Activated CD4-positive, alpha-beta T cell treated with anti-CD3 and anti-CD28 coated beads for 4 hours (primary cell): ENCODE measurements at places on chromosomes 3 and 15.

DNA sequence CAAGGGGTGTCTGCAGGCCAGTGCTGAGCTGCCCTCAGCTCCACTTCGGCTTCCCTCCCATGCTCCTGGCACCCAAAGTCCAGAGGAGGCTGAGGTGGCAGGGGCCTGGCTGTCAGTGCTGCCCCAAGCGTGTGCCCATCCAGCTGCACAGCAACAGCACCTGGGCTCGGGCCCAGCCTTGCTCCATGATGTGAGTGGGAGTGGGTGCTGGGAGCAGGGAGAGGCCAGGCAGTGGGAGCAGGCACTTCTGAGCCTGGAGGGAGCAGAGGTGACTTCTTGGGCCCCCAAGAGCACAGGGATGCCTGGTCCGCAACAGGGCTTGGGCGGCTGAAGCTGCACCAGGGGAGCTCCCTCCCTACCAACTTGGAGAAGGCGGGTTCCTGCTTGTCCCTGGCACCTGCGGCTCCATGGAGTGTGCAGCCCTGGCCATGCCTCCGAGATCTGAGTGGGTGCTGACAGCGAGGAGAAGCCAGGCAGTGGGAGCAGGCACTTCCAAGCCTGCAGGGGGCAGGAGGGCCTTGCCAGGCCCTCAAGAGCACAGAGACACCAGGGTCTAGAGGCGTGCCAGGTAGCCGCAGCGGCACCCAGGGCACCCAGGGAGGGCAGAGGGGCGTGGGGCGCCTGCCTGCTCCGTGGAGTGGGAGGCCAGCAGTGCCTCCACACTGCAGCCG lies 366.7 kb upstream of the SGO1 start:
- no peak for DNase-seq

- DNase-seq = no peak
Observed at GRCh38 chr15:69820819-69821218, 276.9 kb downstream of the TLE3 start.

DNA sequence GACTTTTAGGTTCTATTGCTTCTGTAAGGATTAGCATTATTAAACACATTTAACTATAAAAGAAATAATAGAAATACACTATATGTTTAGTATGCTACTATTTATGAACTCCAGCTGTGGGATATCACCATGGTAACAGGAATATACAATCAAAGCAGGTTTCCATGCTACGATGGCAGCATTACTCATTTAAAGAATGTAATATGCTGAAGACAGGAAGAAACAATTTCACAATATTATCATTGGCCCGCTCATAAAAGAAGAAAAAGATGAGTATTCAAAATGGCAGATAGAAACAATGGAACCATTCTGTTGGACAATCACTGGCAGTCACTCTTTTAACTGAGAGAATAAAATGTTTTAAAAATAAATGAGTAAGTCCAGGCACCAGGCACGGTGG lies 153.4 kb downstream of the CBLB start:
- no peak for DNase-seq

DNA sequence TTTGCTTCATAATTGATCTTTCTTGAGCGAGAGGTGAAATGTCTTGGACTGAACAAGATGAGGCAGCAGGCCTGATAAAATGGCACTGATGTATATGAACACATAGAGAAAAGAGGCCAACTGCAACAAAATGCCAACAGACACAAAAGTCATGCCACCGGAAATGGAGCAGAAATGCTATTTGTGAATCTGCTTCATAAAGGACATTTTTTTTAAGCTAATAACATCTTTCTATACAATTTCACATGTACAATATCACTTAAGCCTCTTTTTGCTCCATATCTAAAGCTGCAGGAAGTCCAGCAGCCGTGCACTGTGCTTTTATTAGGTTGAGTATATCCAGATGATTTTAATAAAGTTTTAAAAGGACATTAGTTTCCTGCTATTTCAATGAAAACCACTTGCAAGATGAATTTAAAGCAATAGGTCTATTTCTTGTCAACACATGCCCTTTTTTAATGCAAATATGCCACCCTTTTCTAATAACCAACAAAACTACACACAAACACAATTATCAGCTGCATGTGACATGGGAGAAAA lies 169.2 kb upstream of the ADAMTS9 start:
- no peak for DNase-seq

DNA sequence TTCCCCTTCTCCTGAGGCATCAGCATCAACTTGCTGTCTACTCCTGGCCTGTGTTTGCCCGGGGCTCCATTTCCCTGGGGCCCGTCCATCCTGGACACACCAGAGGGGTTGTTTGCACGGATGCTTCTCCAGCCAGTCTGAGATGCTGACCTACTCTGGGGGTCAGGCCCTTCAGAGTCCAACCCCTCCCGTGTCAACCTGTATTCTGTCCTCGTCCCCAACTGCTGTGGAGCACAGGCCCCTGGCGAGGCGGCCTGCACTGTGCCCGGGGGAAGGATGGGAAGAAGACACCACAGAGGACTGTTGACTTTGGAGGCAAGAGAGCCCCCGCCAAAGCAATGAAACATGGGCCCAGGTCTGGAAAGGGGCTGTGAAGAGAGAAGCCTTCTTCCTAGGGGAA lies 25.8 kb downstream of the ALS2CL start:
- no peak for DNase-seq

DNA sequence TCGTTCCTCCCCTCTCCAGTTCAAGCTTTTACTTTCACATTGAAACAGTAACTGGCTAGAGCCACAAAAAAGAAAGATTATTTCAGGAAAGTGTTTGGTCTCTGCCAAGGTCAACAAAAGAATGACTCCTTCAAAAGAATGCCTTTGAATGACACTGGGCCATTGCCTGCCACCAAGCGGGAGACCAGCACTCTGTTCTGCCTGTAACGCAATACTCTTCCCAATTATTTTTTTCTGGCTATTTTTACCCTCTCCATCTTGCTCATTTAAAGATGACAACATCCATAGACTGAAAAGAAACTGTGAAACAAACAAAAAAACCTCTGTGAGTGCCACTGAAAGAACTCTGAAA lies 37.3 kb downstream of the EHHADH start:
- DNase-seq = no peak

- no peak for DNase-seq
Observed at GRCh38 chr15:97991972-97992541, 31.6 kb downstream of the ARRDC4 start.

GRCh38 chr3:16179771-16180736 lies 5.6 kb downstream of the GALNT15 start:
- DNase-seq = no peak

GRCh38 chr3:84100861-84101260 lies 857.9 kb upstream of the CADM2 start:
- no peak for DNase-seq

GRCh38 chr3:9793161-9793781 lies 389 bp downstream of the ARPC4 start:
- no peak for DNase-seq

DNA sequence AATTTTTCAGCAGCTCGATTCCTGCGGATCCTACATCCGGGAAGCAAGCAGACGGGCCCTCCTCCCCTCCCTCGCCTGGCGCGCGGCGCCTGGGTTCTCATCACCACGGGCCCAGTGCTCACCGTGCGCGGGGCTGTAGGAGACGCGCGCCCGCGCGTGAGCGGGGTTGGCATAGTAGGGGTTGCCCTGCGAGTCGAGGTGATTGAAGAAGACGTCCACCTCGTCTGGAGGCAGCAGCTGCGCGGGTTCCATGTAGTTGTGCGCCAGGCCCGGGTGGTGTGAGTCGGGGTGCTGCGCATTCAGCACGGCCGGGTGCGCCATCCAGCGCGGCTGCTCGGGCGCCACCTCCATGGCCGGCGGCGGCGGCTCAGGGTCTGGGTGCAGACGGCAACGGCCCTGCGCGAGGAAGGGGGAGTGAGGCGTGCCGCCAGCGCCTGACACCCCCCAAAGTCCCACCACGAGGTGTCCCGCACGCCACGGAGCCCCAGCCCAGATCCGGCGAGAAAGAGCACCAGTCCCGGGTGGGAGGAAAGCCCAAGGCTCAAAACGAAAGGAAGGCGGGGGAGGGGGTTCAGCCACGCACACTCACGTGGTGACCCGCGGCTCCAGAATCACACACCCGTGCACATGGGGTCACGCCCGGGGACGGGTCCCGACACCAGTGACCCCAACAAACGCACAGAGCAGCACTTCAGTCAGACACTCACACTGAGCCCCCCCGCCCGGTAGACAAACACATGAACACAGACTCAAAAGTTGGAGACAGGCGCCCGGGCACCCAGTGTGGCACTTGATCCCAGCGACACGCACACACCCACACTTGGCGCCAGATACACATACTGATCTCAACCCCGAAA lies 6.1 kb downstream of the GATA2 start:
- DNase-seq = no peak

DNA sequence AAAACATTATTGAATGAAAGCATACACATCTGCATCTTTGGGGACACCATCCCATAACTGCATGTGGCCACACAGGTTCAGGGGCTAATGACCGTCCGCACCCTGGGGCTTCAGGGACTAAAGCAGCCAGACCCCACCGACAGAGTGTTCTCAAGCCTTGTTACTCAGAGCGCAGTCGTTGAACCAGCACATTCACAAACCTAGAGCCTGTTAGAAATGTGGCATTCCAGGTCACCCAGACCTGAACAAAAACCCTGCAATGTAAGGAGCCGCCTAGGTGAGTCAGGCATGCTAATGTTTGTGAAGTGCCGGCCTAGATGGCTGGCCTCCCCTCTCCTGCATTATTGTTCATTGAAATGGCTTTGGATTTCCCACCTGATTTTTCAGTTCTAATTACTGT lies 52.3 kb upstream of the HACD2 start:
- DNase-seq = no peak

DNA sequence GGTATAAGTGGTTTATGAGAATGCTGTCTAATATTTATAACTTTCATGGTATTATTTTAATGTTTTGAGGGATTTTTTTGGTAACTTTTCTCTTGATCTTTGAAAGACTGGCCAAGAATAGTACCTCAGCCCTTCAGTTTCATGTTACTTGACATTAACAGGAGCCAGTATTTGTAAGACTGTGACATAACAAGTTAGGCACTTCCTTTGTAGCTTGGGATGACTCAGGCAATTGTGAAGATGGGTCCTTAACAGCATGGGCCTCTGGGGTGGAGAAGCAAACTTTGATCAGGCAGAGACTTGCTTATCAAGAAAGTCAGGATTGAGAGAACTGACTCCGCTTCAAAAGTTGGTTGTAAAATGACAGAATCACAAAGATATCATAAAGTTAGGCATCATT lies 9.5 kb downstream of the LRRC49 start:
- DNase-seq = no peak

DNA sequence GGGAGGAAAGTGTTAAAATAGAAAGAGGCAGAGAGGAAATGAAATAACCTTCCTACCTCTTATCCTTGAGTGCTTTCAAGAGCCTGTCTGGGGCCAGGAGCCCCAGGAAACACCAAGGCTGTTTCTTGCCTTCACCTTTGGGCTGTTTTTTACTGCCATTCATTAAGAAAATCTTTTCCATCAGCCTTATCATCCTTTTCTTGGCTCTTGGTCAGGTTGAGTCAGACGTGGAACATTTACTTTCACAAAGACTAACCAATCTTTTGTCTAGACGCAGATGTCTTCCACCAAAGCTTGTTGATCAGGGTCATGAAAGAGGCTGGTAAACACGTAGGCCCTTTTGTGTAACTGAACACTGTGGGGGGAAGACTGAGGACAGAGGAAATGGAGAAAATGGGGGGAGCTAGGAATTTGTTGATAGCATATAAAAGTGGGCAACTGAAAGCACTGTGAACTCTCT lies 151.0 kb upstream of the THBS1 start:
- DNase-seq = no peak

GRCh38 chr15:27114473-27114872 lies 143.5 kb downstream of the GABRG3 start:
- no peak for DNase-seq
